Ecto neural progenitor cell (in vitro differentiated cells): ENCODE measurements at places on chromosomes 12 and 14.

- DNase-seq = no peak
These were observed 306.2 kb upstream of the DIO3 start for GRCh38 chr14:101254805-101255764.

DNA sequence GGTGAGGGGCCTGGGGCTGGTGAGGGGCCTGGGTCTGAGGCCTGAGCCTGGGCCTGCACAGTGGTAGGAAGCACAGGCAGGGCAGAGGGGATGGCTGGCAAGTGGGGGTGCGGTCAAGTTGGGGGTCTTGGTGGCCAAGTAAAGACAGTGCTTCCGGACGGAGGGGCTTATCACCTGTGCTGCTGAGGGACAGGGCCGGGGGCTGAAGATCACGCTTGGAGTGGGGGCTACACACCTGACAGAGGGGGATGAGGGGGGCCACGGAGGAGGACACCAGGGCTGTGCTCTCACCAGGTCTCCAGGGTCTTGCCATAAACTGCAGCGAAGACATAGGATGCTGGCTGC is 12.2 kb downstream of the TEDC1 start:
- no peak for DNase-seq

GRCh38 chr14:61179061-61179690 is 102.0 kb downstream of the TMEM30B start:
- DNase-seq = no peak

- no peak for DNase-seq
These were observed 40.3 kb downstream of the LEMD3 start for GRCh38 chr12:65209655-65210043.

DNA sequence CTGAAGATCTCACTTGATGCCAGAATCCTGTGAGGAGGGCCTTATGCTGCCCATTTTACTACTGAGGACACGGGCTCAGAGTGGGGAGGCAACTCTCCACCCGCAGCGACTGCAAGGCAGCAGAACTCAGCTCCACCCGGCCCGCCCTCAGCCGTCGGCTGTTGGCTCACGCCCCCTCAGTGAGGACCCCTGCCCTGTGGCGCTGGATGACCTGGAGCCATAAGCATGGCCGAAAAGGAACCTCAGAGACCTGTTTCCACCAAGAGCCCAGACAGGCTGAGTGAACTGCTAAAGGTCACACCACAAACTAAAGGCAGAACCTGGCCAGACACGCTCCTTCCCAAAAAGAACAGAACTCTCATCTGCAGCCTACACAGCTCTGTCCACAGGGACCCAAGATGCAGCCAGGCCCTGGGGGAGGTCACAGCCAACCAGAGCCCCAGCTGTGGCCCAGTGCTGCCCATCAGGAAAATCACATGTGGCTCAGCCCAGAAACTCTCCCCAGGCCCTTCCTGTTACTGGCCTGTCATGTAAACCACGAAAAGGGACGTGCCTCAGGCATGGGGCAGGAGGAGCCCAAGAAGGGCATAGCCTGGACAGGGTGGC is 32.8 kb downstream of the CCNK start:
- no peak for DNase-seq
